ENCODE measurements at places on chromosomes 6 and 20.
A peak's percentile ranks its signal among the peaks of the same experiment; 100 is the strongest.

DNA sequence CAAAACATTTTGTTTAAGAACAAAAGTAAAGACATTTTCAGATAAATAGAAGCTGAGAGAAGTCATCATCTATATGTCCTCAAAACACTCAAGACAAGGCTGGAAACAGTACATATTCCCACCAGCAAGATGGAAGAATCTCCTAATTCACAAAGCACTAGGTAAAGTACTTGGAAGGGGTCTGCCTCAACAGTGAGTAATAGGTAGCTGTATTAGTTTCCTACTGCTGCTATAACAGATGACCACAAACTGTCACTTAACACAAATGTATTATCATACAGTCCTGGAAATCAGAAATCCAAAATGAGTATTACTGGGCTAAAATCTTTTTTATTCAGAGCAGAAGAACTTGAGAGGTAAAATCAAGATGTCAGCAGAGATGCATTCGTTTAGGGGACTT, 40.6 kb downstream of the ZKSCAN8 start:
- no peak for DNase-seq

DNA sequence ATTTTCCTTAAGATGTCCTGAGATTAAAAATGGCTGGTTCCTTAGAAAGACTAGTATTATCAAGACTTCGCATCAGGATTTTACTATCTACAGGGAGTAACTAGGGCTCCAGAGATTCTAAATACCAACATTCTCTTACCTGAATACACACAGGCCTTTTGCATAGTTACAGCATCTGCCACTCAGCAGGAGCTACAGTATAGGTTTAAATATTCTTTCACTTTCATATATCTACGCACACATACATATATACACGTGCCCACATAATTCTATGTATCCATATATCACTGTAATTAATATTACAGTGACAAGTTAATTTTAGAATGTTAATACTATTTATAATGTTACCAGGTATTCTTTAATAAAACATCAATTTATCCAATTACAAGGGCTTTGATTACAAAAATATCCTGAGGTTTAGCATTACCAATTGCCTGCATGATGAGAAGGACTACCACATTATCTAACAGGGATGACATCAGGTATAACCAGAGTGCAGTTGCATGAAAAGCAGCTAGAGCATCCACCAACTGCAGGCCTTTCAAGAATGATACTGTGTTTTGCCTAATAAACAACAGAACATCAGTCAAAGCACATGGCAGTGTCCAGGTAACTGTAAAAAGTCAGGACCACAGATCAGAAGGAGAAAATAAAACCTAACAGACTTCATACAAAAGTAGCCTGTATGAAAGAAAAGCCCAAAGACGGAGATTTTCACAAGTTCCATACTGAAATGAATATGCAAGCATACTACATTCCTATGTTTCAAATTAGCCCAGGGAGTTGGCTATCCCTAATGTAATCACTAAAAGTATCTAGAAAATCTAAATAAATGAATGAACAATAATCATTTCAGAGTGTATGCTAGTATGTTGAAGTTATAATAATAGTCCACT, 268.7 kb downstream of the PTPRK start:
- DNase-seq: no peak

- no peak for DNase-seq
Observed at GRCh38 chr6:160337301-160337700, 10.9 kb upstream of the SLC22A3 start.

DNA sequence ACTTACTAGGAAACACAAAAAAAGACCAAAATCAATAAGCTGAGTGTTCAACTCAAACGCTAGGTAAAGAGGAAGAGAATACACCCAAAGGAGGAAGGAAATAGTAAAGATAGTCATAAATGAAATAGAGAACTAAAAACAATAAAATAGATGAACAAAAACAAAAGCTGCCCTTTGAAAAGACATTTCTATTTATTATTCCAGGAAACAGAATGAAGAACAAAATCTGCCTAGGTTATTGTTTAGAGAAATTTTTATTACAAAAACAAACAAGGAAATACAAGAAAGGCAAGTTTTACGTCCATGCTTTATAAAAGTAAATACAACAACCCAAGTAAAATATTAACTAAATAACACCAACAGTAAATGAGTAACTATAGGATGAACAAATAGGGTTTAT, 20.1 kb downstream of the HLA-DMB start:
- no peak for DNase-seq

- no peak for DNase-seq
Observed at GRCh38 chr6:17987447-17987696, at the start of gene KIF13A. Gene KIF13A, minus strand, starts transcription at chr6:17987635. Its CDS starts 172 bp downstream, at chr6:17987463.

DNA sequence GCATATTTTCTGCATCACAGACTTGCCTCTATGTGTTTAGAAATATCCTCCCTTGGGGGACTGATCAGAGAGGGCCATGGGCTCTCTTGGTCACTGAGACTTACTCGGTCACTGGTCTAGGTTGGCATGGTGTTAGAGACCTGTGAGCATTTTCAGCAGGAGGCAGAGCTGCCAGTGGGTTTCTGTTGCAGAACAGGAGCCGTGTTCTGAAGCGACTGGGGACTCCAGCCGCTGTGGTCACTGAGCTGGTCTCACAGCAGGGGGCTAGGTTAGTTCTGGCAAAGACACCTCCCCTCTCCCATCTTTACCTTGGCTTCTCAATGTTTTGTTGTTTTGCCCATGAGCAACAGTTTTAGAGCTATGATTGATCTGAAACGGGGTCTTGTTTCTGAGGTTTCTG, 8.7 kb downstream of the TMEM181 start:
- no peak for DNase-seq

DNA sequence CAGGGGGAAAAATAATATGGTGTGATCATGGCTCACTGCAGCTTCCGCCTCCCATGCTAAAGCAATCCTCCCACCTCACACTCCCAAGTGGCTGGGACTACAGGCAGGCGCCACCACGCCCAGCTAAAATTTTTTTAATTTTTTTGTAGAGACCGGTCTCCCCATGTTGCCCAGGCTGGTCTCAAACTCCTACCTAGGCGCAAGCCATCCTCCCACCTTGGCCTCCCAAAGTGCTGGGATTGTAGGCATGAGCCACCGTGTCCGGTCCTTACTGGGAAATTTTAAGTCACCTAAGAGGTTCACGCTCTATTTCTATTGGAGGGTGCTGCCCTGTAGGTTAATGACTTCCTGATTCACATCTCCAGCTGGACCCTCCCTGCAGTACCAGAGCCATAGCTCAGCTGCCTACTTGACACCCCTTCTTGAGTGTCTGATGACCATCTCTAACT, 626 bp upstream of the CDK5RAP1 start:
- DNase-seq: peak; percentile 10

- DNase-seq: no peak
Observed at GRCh38 chr20:62570897-62571668, 71.2 kb upstream of the SLCO4A1 start.

DNA sequence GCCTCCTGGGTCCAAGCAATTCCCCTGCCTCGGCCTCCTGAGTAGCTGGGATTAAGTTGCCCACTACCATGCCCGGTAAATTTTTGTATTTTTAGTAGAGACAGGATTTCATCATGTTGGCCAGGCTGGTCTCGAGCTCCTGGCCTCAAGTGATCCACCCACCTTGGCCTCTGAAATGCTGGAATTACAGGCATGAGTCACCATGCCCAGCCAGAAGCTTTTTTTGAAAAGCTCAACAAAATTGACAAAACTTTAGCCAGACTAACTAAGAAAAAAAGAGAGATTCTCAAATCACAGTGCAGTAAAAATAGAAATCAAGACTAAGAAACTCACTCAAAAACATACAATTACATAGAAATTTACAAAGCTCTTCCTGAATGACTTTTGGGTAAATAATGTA, 420.6 kb downstream of the COL12A1 start:
- no peak for DNase-seq

DNA sequence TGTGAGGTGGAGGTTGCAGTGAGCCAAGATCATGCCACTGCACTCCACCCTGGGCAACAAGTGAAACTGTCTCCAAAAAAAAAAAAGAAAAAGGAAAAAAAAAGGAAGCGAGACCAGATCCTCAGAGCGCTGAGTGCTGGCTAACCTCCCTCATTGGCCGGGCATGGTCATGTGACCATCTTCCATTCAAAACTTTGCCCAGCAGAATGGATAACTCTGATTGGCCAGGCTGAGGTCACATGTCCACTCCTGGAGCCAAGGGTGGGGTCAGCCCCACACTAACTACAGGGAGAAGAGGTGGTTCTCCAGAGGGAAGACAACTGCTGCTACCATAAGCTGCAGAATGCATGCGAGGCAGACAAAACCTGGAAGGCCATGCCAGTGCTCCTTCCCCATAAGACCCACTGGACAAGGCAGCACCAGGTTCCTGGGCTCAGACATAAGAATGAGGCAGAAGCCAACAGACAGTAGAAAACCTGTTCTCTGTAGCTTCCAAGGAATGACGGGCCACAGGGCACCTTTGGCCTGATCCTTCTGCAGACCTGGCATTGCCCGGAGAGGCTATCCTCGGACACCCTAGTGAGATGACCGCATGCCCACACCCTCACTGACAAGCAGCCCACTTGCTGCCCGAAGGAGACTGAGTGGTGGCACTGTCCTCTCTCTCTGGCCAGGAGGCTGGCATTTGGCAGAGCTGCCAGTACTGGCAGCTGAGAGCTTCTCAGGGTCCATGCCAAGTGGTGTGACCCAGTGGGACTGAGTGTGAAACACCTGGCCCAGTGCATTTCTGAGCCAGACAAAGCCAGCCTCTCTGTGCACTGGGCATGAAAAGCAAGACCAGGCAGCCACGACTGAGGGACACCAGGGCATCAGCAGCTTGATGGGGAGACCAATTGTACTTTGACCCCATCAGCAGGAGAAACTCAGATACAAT, 311.9 kb upstream of the SULF2 start:
- no peak for DNase-seq

DNA sequence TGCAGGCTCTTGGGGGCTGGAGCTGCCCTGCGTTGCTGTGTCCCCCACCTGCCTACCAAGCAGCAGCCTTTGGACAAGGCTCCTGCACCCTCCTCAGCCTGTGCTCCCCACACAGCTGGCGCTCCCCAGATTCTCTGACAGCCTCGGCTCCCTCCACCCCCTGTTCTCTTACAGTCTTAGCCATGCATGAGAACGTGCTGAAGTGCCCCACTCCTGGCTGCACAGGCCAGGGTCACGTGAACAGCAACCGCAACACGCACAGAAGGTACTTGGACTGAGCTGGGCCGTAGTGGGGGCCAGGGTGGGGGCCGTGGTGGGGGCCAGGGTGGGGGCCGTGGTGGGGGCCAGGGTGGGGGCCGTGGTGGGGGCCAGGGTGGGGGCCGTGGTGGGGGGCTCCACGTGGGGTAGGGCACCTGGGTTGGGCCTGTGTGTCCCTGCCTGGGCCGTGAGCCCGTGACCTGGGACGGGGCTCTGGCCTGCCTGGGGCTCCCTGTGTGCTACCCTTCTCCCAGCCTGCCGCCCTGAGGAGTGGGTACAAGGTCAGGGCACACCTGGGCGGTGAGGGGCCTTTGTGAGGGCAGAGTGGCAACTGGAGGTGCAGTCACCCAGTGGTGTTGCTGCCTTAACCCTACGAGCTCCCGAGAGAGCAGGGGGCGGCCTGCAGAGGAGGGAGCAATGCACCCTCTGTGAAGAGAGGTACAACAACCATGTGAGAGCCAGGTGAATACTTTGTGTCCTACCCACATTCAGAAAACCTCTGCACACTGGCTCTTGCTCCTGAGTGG, 43.5 kb upstream of the PCMTD2 start:
- no peak for DNase-seq

DNA sequence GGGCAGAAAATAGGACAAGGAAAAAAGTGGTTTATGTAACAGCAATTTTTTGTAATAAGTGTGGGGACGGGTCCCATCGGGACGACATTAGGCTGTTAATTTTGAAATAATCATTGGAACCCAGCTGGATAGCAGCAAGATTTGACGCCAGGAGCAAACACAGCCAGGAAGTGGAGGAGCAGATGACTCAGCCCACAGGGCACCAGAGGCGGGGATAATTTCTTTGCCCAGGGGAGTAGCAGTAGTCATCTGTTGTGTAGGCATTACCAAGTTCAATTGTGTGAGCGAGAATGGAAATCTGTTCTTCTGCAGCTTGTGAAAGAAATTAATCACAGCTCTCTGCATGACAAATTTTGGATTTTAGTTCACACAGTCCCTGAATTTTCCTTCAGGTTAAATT, 22.6 kb upstream of the RIN2 start:
- peak; percentile 49 for DNase-seq

GRCh38 chr20:15674253-15675060, 898.8 kb downstream of the KIF16B start:
- no peak for DNase-seq

DNA sequence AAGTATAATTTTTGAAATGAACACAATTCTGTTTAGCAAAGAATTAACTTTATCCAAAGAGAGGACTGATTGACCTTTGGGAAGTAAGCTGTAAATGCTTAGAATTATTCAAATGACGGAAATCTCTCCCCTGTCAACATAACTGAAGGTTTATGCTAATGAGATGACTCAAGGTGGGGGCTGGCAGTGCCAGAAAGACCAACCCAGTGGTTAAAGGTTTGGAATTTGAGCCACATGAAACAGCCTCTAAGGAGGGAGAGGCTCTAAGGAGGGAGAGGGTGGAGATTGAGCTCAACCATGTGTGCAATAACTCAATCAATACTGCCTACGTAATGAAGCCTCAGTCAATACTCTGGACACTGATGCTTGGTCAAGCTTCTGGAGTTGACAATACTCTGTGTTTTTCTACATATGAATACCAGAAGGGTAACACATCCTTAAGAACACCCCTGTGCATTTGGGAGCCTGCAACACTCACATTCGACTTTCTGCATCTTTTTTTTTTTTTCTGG, 123.4 kb upstream of the TENT5A start:
- DNase-seq: no peak

DNA sequence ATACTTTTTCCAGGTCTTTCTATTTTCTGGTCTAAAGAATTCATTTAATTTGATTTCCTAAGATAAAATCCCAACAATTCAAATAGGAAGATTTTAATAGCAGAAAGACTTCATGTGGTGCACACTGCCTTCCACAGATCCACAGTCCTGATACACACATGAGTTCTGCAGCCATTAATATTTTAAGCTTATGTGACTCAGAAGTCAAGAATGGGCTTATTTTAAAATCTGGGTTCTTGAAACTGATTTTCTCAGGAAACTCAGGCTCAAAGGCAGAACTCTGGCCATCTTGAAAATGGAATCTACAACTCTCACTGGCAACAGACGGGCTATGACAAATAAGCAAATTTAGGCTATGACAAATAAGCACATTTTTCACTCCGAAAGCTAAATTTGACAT, 88.2 kb downstream of the COL12A1 start:
- no peak for DNase-seq

DNA sequence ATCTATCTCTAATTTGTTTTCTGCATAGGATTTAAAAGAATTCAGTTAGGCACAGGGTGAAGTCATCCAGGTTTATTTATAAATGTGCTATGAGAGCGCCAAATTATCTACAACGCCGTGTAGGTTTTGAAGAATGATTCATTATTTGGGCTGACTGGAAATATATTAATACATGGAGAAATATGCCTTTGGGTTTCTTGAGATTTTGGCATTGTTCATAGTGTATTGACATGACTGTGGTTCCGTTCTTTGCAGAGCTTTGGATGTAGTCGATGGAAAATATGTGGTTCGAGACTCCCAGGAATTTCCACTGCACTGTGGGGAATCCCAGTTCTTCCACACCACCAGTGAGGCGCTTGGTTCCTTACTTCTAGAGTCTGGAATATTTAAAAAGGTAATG, 90.9 kb downstream of the CRYBG1 start:
- DNase-seq: no peak
